T-helper 17 cell (primary cell): ENCODE measurements at places on chromosomes 2 and 18.

DNA sequence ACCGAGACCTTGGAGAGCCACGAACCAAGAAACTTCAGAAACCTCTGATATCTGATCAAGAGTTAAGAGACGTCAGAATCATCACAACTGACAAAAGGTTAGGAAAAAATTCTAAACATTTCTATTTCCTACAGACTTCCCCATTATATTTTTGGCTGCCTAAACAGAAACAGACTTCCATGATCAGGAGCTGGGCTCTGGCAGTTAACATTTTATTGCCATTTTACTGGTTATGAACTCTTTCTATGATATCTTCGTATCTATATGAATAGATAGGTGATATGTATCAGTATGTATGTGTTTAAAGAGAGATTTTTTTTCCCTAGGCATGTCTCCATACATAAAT, 31.1 kb upstream of the PPP1R1C start:
- DNase-seq: no peak

GRCh38 chr18:3132700-3133099, 87.1 kb downstream of the MYOM1 start:
- DNase-seq: no peak

DNA sequence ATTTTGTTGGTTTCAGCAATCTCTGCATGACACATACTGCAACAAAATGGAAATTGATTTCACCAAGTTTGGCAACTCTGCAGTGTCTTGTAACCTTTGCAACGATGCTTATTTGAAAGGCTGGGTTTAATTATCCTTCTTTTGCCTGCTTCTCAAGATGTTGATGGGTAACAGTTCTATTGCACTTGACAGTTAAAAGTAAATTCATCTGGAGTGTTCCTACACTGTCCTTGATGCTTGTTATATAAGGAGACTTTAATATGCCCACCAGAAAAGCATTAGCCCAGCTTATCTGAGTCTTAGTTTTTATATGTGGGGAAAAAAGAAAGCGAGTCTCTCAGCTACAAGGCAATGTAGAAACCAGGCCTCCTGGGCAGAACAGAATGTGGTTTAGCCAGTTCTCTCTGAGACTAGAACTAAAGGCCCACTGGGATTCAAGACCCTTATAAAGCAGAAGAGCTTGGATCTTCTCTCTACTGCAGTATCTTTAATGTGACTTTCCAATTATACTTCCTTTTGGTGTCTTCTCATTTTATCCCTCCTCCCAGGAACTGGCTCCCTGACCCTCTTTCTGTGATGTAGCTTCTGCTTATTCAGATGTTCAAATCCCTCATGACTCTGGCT, 106.8 kb upstream of the LYPD6 start:
- no peak for DNase-seq

GRCh38 chr2:24210723-24211122, 35.9 kb downstream of the FAM228A start:
- no peak for DNase-seq

DNA sequence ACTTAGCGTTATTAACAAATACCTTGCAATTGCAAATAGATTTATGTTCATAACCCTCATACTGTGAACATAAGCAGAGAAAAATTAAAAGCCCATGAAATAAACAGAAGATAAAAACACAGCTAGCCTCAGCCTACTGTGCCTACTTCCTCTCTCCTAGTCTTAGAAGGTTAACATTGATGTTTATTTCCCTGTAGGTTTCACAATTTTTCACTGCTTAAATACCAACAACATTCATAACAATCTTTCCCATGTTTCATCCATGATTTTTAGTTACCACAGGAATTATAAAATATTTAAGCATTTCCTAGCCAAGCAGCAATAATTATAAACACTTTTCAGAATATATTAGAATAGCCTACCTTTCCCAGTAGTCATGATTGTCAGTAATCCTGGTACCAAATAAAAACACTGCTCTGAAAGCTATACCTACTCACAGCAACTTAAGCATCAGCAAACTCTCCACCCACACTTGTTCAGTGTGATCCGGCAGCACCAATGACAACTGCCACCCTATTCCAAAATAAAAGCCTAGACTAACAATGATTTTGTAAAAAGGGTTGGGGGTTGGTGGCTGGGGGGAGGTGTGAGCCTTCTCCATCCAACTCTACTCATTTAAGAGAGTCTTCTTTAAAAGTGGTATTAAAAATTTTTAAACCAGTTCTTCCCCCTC, 40.6 kb upstream of the RNU4ATAC start:
- no peak for DNase-seq

DNA sequence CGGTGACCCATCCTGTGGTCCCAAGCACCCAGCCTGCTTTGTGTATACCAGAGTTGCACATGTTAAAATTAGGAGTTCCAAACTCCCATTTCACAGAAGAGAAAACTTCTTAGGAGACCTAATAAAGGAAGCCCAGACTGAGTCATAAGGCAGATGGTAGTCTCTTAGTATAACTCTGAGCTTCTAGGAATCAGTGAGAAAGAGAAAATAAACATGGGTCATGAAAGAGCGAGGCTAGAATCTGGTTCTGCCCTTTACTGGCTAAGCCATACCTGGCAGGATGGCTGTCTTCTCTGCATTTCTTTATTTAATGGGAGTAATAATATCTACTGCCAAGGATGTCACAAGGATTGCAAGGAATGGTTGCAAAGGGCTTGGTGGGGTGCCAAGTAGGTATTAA, 101.2 kb upstream of the TRIB2 start:
- no peak for DNase-seq

DNA sequence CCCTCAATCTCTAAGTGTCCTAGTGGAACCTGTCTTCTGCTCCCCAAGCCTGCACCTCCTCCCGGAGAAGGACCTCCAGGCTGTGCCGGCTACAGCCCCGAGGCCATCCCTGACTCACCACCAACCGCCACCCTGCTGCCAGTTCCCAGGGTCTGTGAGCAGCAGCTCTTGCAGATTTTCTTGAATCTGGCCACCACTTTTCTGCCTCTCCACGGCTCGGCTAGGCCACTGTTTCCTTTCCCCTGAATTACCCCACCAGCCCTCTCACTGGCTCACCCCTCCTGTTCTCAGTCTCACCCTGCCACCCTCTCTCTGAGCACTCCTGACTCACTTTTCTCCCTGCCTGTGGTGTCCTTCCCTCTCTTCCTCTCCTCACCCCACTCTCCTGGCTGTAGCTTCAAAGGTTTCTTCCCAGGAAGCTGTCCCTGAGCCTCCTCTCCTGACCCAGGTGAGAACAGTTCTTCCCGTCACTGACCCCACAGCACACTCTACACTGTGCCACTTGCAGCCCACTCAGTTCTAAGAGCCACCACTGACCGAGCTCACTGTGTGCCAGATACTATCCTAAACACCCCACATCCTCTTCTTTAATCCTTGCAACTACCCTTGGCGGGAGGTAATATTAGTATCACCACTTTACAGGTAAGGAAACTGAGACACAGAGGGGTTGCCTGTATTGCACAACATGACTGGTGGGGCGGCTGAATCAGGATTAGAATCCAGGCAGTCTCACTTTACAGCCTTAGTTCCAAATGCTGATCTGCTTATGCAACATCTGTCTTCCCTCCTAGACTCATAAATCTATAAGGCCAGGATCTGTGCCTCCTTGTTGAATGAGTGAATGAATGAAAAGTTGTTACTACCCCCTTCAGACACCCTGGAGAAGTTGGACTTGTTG, 111.6 kb downstream of the SMAD7 start:
- DNase-seq: no peak

- DNase-seq: no peak
Observed at GRCh38 chr2:228239207-228239906, 57.9 kb upstream of the SPHKAP start.

DNA sequence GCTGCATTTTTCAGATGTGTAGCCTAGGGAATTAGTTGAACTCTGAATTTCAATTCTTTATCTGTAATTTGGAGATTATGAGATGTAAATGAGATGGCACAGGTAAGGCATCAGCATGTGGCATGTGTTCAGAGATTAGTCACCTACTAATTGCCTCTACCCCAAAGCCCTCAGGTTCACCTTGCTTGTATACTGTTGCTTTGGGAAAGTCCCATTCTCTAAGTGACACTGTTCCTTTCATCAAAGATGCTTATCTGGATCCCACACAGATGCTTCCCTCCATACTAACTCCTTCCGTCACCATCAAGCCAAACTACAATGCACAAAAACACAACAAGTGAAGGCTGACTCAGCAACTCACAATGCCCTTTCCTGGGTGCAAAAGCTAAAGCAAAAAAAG, 143.7 kb downstream of the LRATD1 start:
- no peak for DNase-seq

GRCh38 chr2:72340665-72341064, 193.0 kb upstream of the CYP26B1 start:
- DNase-seq: no peak

DNA sequence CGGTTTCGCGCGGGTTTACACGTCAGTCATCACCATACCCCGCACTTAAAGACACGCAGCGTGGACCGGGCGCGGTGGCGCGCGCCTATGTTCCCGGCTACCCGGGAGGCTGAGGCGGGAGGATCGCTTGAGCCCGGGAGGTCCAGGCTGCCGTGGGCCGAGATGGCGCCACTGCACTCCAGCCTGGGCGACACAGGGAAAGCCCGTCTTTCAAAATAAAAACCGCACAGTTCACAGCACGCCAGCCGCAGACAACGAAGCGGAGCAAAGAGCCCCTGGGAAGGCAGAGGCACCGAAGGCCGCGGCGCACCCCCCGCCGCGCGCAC, 328 bp downstream of the DTYMK start:
- no peak for DNase-seq

DNA sequence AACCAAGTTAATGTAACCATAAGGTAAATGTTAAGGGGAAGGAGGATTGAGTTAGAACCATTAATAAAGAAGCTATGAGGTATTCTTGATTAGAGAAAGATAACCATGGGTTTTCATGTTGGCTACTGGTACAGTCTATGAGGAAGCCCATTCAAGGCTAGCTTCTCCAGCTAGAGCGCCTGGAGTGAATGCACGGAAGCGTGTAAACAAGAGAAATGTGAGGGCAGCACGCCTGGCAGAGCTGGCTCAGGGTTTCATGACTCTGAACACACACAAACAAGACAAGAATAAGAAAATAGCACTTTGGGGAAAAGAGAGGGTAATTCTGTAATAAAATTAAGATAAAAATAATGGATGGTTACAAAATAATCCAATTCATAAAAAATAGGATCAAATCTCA, 255.3 kb downstream of the PDE11A start:
- no peak for DNase-seq

- DNase-seq: no peak
Observed at GRCh38 chr2:237643582-237644380, 16.4 kb downstream of the LRRFIP1 start.

DNA sequence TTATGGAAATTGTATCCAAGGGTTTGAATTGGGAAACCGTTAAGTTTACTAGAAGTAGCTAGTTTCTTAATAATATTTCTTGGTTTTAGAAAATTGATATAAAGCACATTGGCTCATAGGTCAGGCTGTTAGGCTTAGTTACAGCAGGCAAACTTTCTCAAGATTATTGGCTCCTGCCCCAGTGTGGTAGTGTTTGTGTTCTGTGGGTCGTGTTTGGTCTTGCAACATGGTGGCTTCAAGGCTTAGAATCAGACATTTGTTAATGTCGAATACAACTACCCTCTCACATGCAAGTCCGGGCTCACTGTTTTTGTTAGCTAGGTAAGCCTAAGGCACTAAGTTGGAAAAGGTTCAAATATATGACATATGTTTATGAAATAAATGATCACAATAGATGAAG, 19.6 kb downstream of the CERS6 start:
- DNase-seq: no peak

GRCh38 chr2:56680971-56681631, 497.3 kb downstream of the CCDC85A start:
- no peak for DNase-seq

- no peak for DNase-seq
Observed at GRCh38 chr2:15460112-15460620, 101.0 kb downstream of the NBAS start.

DNA sequence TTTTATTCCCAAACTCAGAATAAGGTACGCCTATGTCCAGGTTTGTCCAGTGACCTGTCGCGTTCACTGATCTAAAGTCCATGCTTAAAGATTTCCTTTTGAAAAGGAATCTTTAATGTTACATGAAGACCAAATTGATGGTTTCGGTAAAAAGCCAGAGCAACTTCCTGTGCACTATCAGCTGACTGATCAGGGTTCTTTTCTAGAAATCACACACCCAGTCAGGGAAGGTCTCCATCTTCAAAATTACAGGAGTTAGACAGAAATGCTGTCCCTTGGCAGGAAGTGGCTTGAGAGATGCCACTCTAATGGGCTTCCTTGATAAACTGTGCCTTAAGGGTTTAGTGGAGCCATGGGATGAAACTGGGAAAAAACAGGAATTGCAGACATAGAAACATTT, 14.7 kb upstream of the ARHGAP25 start:
- DNase-seq: no peak

- DNase-seq: no peak
Observed at GRCh38 chr2:232255033-232255432, 123.5 kb upstream of the ALPP start.

- no peak for DNase-seq
Observed at GRCh38 chr2:190679391-190679790, 30.5 kb downstream of the NAB1 start.

DNA sequence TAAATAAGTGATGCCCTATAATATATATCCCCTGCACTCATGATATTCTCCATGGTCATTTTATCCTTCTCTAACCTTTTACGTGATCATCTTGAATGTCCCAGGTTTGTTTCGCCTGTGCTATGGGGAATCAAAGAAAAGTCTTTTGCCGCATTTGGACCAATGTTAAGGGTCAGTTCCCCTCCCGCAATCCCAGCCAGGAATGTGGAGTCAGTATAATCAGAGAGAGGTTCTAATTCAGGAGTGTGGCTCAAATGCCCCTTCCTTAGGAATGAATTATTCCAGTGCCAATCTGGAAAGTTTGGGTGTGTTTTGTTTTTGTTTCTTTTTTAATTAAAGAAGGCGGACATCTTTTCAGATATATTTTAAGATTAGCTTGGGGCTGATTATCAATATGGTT, 41.8 kb downstream of the PMS1 start:
- no peak for DNase-seq

- DNase-seq: no peak
Observed at GRCh38 chr2:107322416-107322815, 436.4 kb upstream of the ST6GAL2 start.

DNA sequence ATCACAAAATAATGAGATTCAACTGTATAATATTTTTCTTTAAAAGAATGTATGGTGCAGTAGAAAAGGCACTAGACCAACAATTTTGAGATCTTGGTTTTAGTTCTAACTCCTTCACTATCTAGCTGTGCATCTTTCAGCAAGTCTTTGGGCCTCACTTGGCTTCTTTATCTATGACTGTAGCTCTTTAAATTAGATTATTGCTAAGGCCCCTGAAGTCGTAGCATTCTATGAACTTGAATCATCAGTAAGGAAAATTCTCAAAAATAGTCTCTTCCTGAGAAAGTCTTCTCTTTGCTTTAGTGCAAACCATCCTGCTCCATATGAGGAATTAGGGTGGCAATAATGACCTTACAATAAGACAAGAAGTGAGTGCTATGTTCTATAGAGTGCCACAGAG, 140.4 kb downstream of the FTCDNL1 start:
- DNase-seq: no peak
